ENCODE measurements at places on chromosomes 5 and 9. TPM values are rescaled to one million over a fixed set of nuclear protein-coding genes. Genes with fewer than 3 reads are reported as not detected.

Gene DRD1
- total RNA-seq: 0.45 TPM

Gene AFAP1L1
- 12.3 TPM for total RNA-seq

Gene DNM1
- 114 TPM for total RNA-seq

Gene PCDHA9
- total RNA-seq: 0.13 TPM

Gene LCN10
- 13.4 TPM for total RNA-seq

Gene BRINP1
- 0.48 TPM for total RNA-seq

Gene EDIL3
- total RNA-seq: 154 TPM

Gene UNC5A
- not detected for total RNA-seq

Gene STK32A
- total RNA-seq: 6.4 TPM

Gene PCDHGA8
- 6.8 TPM for total RNA-seq

Gene MRPS27
- total RNA-seq: 42.1 TPM

Gene PDLIM7
- 729 TPM for total RNA-seq

Gene TMCO6
- total RNA-seq: 8.6 TPM

Gene ATP10B
- not detected for total RNA-seq

Gene SPINK7
- not detected for total RNA-seq

Gene AQP3
- total RNA-seq: 6.0 TPM

Gene LCN2
- total RNA-seq: 1.1 TPM

Gene WDR31
- 2.1 TPM for total RNA-seq

Gene CCDC183
- 0.58 TPM for total RNA-seq

Gene ZFP2
- 1.6 TPM for total RNA-seq

Gene NEUROG1
- total RNA-seq: not detected

Gene RAD23B
- 78.4 TPM for total RNA-seq

Gene ZBED3
- total RNA-seq: 11.7 TPM

Gene GPR151
- 0.10 TPM for total RNA-seq

Gene GAPT
- total RNA-seq: 1.9 TPM

Gene EQTN
- total RNA-seq: 0.78 TPM

Gene CARD6
- 19.8 TPM for total RNA-seq

Gene ENTPD2
- total RNA-seq: 0.16 TPM

Gene MAPKAP1
- total RNA-seq: 55.6 TPM

Gene CKMT2
- 24.1 TPM for total RNA-seq

Gene GRM6
- total RNA-seq: not detected

Gene DAPK1
- total RNA-seq: 41.7 TPM

Gene FGFR4
- total RNA-seq: 0.57 TPM

Gene HAVCR2
- total RNA-seq: 10.3 TPM

Gene TRIM7
- 6.9 TPM for total RNA-seq

Gene MARCHF3
- 23.1 TPM for total RNA-seq

Gene FOXE1
- total RNA-seq: not detected

Gene PRRC2B
- total RNA-seq: 200 TPM

Gene CTSV
- not detected for total RNA-seq

Gene SLC34A3
- not detected for total RNA-seq

Gene SLC25A48
- total RNA-seq: 1.1 TPM

Gene RETREG1
- 9.7 TPM for total RNA-seq

Gene MAPK9
- total RNA-seq: 36.4 TPM

Gene NIM1K
- 1.5 TPM for total RNA-seq

Gene ABL1
- 98.7 TPM for total RNA-seq

Gene SPTAN1
- 504 TPM for total RNA-seq

Gene RNF145
- total RNA-seq: 44.8 TPM

Gene IPO11
- 26.4 TPM for total RNA-seq

Gene GLRA1
- total RNA-seq: not detected

Gene UGT3A1
- total RNA-seq: not detected

Gene SH3GL2
- total RNA-seq: not detected
